Karpas-422 (cell line): ENCODE measurements at places on chromosomes 16 and 17.

DNA sequence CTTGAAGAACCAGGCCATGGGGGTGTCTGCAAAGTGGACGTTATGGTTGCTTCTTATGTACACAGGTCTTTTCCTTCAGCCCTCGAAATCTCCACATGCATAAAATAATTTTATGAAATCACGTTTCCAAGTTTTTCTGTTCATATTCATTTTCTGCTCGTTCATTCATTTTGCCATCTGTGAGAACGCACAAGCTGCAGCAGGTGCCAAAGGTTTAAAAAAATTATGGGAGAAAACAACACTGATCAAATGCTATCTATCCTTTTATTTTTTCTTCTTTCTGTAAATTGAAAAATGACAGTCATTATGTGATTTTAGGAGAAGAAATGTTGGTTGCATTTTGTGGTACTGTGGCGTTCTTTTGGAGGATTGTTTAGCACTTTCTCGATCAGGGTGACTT is 15.5 kb downstream of the SPACA3 start:
- no peak for DNase-seq

DNA sequence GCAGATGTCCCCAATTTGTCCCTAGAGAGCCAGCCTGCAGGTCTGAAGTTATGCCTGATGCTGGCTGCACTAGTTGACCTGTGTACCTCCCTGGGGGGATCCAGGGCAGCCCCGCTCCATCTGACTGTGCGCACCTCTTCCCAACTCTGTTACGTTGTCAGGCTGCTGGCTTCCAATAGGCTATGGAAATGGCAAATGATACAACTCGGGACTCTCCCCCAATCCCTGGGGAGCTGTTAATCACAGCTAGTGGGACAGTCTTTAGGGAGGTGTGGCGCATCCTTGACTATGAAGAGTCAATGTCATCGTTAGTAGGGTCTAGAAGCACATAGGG is 30.1 kb downstream of the GPRC5B start:
- no peak for DNase-seq

GRCh38 chr17:81436294-81436849 is 41.1 kb downstream of the BAHCC1 start:
- DNase-seq, result no peak

DNA sequence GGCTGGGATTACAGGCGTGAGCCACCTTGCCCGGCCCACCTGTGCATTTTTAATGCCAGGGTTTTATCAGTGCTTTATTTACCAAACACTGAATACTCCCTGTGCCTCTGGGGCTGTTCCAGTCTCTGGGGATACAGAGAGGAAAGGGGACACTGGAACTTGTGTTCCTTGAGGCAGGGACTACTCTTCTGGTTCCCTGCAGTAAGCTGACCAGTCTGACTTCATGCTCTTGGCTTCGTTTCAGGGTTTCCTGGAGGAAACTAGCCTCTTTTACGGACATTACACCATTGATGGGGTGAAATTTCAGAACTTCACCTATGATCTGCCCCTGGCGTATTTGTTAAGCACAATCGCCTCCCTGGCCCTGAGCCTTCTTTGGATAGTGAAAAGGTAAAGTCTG is 37.4 kb upstream of the COQ7 start:
- no peak for DNase-seq

DNA sequence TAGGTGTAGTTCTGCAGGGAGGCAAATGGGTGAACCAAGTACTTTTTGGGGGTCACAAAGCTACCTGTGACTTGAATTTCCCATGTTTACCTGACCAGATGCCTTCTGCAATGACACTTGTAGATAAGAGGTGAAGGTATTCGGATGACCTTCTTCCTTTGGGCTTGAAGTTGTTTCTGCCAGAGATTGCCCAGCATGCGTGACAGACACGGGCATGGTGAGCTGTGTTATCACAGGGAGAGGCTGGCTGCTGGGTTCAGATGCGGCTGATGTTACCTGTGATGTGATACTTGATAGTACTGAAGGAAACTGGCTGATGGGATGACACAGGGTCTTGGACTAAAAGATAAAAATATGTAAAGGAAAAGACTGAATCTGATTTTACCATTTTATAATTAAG is 14.1 kb downstream of the PKD1L3 start:
- no peak for DNase-seq

DNA sequence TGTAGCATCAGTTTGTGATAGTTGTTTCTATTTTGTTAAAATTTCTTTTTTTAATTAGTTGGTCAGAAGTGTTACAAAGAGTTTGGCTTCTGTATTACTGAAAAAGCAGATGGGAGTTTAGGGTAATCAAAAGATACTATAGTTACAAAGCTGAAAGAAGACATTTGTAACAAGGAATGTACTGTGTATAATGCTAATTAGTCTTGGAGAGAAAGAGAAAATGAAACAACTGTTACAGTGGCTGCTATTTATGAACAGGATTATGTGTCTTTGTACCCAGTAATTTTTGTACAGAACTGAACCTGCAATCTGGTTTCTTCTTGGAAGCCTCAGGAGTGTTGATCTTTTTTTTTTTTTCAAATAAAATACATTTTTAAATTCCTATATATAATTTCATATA is 14.3 kb downstream of the GDPD1 start:
- no peak for DNase-seq

GRCh38 chr16:704552-705380 is 835 bp downstream of the FBXL16 start:
- no peak for DNase-seq

- DNase-seq, result peak; percentile 90
Observed at GRCh38 chr17:35969558-35970380, 11.5 kb downstream of the CCL16 start.

DNA sequence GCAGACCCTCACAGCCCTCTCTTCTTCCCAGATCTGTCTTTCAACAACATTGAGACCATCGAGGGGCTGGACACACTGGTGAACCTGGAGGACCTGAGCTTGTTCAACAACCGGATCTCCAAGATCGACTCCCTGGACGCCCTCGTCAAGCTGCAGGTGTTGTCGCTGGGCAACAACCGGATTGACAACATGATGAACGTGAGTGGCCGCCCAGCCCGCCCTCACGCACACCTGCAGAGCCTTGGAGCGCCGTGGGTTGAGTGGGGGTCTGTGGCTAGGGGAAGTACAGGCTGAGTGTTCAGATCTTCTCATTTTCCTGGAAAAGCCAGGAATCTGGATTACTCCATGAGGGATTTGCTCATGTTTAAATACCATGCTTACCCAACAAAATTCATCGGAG is 15.2 kb downstream of the DRC3 start:
- no peak for DNase-seq

GRCh38 chr16:75227361-75228142 is 8.8 kb downstream of the CTRB1 start:
- no peak for DNase-seq

DNA sequence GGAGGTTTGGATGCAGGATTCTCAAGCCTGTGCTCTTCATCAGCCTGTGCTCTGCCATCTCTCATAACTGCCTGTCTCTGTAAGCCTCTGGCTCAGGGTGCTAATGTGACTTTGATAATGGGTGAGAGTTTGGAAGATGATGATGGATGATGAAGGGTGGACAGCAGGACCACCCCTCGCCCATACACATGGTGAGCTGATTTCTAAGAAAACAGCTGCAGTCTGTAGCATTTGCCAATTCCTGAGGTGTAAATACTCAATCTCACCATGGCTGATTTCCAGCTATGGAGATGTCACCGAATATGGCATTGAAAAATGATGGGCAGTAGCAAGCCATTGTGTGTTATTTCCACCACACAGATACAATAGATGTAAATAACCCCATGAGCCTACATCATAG is 74.2 kb downstream of the ARSG start:
- DNase-seq, result no peak

- DNase-seq, result no peak
Observed at GRCh38 chr17:28969706-28970393, 18.5 kb upstream of the PHF12 start.

DNA sequence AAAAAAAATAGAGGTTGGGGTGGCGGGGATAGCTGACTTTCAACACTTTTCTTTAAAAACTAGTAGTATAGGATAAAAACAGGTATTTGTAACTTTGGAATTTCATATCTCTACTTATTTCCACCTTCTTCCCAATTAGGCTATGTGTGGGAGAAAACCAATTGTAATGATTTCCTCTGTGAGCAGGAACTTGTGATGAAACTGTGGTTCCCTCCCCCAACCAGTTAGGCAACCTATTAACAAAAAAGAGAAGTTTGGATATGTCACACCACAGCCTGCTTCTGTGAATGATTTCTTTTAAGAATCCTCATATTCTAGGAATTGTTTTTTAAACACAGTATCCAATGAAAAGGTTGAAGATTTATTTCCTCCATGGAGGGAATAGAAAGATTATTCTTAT is 1.9 kb downstream of the IGSF6 start:
- peak; percentile 67 for DNase-seq

GRCh38 chr17:61538480-61538879 is 52.5 kb downstream of the NACA2 start:
- DNase-seq, result no peak

- no peak for DNase-seq
Observed at GRCh38 chr17:19933628-19934027, 44.0 kb downstream of the AKAP10 start.

DNA sequence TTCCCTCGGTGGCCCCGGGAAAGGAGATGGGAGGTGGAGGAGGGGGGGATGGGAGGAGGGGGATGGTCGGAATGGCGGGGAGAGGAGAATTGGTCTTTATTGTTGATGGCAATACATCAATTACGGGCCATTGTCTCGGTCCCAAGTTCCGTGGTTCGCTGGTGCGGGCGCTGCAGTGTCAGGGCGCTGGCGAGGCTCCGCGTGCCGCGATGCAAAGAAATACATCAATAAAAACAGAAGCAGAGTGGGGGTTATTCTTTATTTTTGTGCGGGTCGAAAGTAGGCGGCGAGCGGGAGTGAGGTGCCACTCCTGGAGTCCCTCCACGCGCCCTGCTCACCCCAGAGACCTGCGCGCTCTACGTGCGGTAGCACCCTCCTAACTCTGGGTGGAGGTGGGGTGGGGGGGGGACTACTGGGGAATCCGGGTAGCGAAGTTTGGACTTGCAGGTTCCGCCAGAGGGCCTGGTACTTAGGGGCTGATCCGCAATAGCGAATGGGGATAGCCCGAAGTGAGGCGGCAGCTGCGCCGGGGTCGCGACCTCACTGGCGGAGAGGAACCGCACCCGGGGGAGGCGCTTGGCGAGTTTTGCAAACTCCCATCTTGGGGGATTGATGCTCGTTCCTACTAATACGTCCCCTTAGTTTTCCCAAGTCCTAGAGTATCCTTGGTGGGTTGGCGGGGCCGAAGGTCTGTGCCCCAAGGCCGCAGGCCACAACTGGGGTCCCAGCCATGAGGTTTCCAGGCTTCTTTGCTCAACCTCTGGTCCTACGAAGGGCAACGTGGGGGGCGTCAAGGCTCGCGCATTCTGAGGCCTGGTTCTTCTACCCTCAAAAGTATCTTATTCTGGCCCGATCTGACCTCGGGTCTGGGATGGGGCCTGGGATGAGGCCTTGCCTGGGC is 3.5 kb upstream of the SALL1 start:
- DNase-seq, result no peak

- DNase-seq, result no peak
Observed at GRCh38 chr17:5800646-5801045, 216.3 kb upstream of the NLRP1 start.

DNA sequence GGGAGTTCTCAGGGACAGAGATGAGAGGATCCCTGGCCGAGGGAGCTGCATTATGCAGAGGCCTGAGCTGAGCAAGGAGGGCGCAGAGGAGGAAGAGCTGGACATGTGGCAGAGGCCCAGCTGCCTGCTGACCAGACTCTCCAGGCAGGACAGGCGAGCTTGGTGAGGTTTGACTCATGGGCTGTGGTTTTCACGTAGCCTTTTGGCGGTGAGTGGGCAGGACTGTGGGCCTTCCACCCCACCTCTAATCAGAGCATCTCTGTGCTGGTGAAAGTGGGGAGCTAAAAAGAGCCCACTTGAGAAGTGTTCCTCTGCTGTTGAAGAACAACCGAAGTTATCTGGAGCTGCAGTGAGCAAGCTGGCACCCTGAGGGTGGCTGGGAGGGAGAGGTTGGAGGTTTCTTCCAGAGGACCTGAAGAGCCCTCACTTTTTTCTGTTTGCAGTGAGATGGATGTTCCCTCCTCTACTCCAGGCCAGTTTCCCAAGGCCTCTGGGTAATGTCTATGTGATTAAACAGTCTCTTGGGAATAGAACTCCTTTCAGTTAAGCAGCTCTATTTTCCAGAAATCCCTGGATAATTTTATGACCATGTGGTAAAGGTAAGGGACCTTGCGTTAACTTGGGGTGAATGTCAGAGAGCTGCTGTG is 11.9 kb downstream of the EPN2 start:
- no peak for DNase-seq

DNA sequence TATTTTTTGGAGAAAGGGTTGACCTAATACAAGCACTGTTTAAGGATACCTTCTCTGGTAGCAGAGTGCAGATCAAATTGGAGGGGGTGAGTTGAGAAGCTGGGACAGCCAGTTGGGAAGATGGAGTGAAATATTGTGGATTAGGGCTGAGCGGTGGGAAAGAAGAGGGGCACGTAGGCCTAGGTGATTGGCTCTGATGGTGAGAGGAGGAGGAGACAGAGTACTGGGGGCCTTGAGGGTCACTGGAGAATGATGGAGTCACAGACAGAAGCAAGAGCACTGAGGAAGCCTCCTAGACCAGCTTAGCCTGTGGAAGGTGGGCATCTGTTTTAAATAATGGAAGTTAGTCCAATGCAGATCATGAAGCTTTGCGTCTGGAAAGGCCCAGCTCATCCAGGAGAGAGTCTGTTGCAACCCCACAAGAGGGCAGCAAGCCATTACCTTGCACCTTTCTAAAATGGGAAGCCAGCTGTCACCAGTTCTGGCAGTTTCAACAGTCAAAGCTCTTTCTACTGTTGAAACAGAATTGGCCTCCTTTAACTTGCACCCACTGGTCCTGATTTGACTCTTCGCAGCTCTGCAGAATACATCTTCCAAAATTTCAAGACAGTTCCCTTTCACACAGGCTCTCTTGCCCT is 11.8 kb downstream of the SLC9A5 start:
- peak; percentile 72 for DNase-seq

DNA sequence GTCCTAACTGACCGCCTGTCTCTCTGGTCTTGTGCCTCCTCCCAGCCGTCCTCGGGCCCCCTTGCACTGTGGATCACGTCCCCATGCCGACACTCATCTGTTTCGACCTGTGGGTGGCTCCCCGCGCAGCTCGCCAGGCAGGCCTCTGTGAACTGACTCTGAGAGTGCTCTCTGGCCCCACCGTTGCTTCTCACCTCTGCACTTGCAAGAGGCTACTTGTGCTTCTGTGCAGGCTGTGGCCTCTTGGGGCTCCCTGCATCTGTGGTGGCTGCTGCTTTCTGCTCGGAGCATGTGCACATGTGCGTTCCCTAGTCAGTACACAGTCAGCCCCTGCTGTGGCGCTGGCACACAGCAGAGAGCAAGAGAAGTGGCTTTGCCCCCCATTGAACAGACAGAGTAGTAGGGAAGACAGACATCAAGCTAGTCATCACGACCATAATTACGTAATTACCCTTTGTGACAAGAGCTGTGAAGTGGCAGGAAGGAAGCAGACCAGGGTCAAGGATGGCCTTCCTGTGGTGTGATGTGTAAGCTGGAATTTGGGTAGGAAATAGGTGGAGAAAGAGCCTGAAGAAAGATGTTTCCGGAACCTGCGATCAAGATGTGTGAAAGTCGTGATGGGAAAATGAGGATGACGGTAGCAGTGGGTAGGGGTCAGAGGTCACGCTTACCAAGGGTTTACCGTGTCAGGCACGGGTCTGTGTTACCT is 256.0 kb upstream of the CACNG5 start:
- DNase-seq, result no peak
